ENCODE measurements at places on chromosomes 16 and 17. TPM values are rescaled to one million over a fixed set of nuclear protein-coding genes. Genes with fewer than 3 reads are reported as not detected.

DNA sequence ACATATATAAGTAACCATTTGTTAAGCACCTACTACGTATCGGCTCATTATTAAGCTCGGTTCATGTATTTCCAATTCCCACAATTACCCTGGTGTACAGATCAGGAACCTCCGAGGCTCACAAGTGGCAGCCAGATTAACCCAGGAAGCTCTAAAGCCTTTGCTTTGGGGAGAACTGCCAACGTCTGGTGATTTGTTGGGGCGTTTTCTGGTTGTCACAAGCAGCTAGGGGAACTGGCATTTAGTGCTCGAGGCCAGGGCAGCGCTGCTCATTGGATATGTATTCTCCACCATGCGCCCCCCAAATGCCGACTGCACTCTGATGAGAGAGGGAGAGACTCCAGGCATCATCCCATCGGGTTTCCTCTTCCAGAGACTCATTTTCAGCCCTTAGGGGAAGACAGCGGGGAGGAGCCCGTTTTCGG lies 541 bp downstream of the ZNF18 start:
- peak overlapping the region; percentile 83 for H3K4me3 ChIP-seq
- peak overlapping the region; percentile 41 for H3K27ac ChIP-seq
- peaks cover 4% of the 10 kb centered on the region for H3K36me3 ChIP-seq
- no peaks in the 10 kb centered on the region for H3K27me3 ChIP-seq

- H3K27me3 ChIP-seq, result peaks cover 23% of the 10 kb centered on the region
- no peak overlapping the region for H3K4me3 ChIP-seq
- no peak for DNase-seq
- H3K36me3 ChIP-seq, result no peaks in the 10 kb centered on the region
- H3K4me1 ChIP-seq, result no peaks in the 10 kb centered on the region
Observed at GRCh38 chr16:14963281-14964173, 11.3 kb upstream of the PDXDC1 start.

GRCh38 chr16:89197633-89198416 lies 2.5 kb downstream of the SLC22A31 start:
- no peak overlapping the region for H3K27ac ChIP-seq
- peaks cover 14% of the 10 kb centered on the region for H3K27me3 ChIP-seq
- no peaks in the 10 kb centered on the region for H3K36me3 ChIP-seq
- H3K4me3 ChIP-seq, result no peak overlapping the region
- peaks cover 9% of the 10 kb centered on the region for H3K4me1 ChIP-seq
- no peak for DNase-seq

- peak overlapping the region; percentile 93 for H3K4me3 ChIP-seq
- no peaks in the 10 kb centered on the region for H3K27me3 ChIP-seq
- DNase-seq, result peak; percentile 49
- no peak overlapping the region for H3K27ac ChIP-seq
- no peaks in the 10 kb centered on the region for H3K36me3 ChIP-seq
Observed at GRCh38 chr16:88705801-88706228, 393 bp downstream of the RNF166 start.

GRCh38 chr16:88761143-88761534 lies 23.9 kb downstream of the PIEZO1 start:
- DNase-seq, result no peak
- no peaks in the 10 kb centered on the region for H3K27me3 ChIP-seq
- H3K36me3 ChIP-seq, result no peaks in the 10 kb centered on the region
- no peak overlapping the region for H3K4me3 ChIP-seq

- H3K36me3 ChIP-seq, result peaks cover 5% of the 10 kb centered on the region
- peaks cover 35% of the 10 kb centered on the region for H3K4me1 ChIP-seq
- H3K27me3 ChIP-seq, result no peaks in the 10 kb centered on the region
- no peak overlapping the region for H3K4me3 ChIP-seq
- no peak overlapping the region for H3K27ac ChIP-seq
- DNase-seq, result no peak
Observed at GRCh38 chr17:78049609-78050008, 78.9 kb downstream of the TMC6 start.

DNA sequence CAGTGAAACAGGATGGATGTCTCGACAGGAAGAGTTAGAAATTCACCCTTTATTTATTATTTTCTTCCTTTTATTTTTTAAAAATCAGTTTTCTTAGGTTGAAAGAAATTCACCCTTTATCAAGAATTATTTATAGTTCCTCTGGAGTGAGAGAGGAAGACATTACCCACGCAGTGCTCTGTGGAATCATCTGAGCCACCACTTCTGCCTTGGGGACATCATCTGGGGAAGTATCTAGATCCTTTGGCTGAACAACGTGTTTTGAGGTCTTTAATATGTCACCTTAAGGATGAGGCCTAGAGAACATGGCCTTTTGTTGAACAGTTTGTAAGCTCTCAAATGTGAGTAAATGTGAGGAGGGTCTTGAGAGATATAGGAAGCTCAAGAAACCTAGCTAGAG lies 183.3 kb downstream of the UTP18 start:
- no peak overlapping the region for H3K4me3 ChIP-seq
- peaks cover 14% of the 10 kb centered on the region for H3K4me1 ChIP-seq
- DNase-seq, result no peak
- H3K36me3 ChIP-seq, result peaks cover 2% of the 10 kb centered on the region

DNA sequence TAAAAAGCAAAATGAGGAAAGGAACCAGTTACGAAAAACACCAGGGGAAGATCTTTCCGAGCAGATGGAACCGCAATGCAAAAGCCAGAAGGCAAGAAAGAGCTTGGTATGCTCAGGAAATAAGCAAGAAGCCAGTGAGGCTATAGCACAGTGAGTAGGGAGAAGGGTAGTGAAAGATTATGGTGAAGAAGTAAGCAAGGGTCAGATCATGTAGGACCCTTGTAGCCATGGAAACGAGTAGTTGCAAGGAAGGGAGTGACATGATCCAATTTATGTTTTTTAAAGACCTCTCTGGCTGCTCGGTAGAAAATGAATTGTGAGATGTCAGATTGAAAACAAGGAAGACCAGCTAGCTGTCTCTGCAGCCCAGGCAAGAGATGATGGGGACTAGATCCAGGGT lies 143.3 kb downstream of the USP31 start:
- peaks cover 23% of the 10 kb centered on the region for H3K27me3 ChIP-seq
- H3K4me3 ChIP-seq, result no peak overlapping the region
- peaks cover 5% of the 10 kb centered on the region for H3K4me1 ChIP-seq
- no peaks in the 10 kb centered on the region for H3K36me3 ChIP-seq

DNA sequence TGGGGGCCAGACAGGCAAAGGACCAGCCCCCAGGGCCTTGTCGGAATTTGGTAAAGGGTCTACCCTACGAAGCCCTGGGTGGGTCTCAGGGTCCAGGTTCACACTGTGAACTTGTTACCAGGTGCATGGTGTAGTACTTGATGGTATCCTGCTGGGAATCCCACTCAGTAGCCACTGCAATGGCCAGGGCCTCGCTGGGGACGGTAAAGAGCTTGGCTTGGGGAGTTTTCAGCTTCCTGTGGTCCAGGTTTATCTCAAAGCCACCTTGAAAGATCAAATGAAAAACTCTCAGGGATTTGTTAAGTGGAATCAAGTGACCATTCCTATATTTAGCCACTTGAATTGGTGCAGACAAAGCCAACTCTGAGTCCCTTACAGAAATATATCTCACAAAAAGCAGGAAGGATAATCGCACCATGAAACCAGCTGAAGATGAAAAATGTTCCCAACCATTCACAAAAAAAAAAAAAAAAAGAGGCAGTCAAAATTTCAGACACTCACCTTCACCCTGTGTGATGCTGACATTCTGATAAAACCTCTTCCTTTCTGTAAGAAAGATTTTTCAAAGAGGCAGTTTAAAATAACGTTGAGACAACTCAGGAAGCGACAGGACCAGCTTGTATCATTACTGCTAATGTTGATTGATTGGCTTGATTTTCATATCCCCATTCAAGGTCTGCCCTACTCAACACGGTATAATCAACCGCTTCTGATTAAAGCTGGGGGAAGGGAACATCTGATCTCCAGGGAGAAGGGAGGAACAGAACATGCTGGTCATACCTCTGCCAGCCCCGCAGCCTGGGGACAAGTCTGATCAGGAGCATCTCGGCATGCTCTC lies 10.6 kb downstream of the ATPAF2 start:
- no peaks in the 10 kb centered on the region for H3K27me3 ChIP-seq
- H3K27ac ChIP-seq, result no peak overlapping the region
- no peak overlapping the region for H3K4me3 ChIP-seq

DNA sequence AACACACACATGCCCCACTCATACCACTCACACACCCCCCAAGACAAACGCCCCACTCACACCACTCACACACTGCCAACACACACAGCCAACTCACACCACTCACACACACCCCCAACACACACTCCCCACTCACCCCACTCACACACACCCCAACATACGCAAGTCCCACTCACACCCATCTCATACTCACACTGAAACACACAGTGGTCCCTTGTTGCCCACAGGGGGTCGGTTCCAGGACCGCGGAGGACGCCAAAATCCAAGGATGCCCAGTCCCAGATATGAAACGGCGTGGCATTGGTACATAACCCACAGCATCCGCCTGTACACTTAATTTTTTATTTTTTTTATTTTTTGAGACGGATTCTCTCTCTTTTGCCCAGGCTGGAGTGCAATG lies 20.9 kb downstream of the RNF213 start:
- H3K4me3 ChIP-seq, result no peak overlapping the region
- peak overlapping the region; percentile 70 for H3K27ac ChIP-seq
- H3K36me3 ChIP-seq, result peaks cover 9% of the 10 kb centered on the region

Gene KRTAP4-3
- not detected for total RNA-seq

Gene RASL10B
- 1.3 TPM for total RNA-seq

Gene ZG16B
- 3.9 TPM for total RNA-seq

Gene REXO5
- total RNA-seq, result 23.8 TPM

Gene ACSM5
- not detected for total RNA-seq
